Stimulated activated CD4-positive, alpha-beta T cell treated with anti-CD3 and anti-CD28 coated beads, Interleukin-4, amount 100 ng/mL, for 1 hour (primary cell): ENCODE measurements at places on chromosomes 1 and 21.

GRCh38 chr1:58695206-58695605 lies 4.7 kb downstream of the MYSM1 start:
- no peak for DNase-seq

DNA sequence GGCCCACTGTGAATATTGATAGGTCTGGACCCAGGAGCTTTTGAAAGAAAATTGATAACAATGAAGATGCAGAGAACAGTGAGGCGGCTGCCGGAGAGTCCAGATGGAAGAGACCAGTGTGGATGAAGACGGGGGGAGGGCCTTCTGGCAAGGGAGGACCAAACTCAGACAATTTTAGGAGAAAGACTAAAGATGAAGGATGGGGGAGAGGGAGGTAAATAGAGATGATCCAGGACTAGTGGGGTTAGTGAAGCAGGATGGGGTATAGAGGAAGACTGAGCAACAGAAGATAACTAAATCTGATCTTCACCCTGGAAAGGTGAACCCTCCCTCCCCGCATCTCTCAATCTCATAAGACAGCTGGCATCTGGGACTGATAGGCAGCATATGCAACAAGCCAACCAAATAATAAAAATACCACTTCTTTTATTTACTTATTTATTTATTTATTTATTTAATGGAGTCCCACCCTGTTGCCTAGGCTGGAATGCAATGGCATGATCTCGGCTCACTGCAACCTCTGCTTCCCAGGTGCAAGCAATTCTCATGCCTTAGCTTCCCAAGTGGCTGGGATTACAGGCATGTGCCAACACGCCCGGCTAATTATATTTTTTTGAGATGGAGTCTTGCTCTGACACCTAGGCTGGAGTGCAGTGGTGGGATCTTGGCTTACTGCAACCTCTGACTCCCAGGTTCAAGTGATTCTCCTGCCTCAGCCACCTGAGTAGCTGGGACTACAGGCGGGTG lies 10.5 kb downstream of the EIF3I start:
- DNase-seq, result no peak

DNA sequence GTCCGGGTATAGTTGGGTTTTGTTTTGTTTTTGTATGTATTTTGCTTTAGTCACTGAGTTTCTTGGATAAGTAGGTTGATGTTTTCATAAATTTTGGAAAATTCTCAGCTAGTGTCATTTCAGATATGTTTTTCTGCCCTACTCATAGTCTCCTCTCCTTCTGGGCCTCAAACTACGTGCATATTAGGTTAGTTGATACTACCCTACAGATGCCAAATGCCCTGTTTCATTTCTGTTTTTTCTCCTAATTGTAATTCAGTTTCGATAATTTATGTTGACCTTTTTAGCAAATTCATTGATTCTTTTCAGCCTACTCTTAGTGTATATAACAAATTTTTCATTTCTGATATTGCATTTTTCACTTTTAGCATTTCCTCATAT lies 268.6 kb upstream of the RGS18 start:
- no peak for DNase-seq

- DNase-seq, result no peak
Observed at GRCh38 chr1:32276032-32276782, 15.7 kb upstream of the HDAC1 start.

GRCh38 chr21:15809065-15809464 lies 79.3 kb downstream of the USP25 start:
- no peak for DNase-seq

DNA sequence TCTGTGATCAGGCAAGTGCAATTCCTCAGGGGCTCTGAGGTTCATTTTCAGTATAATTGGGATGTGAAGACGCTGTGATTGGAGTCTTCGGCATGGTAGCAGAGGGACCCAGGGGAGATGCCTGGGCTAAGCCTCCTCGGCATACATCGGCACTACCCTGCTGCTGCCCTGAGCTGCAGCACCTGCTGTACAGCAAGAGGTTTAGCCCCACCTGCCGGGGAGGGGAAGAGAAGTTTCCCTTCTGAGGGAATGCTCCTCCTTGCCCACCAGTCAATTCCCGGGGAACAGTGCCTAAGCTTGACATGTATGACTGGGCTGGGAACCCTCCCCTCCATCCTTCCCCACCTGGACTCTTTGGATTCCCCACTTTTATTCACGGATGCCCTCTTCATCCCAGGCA lies 24.9 kb downstream of the CNIH3 start:
- no peak for DNase-seq

DNA sequence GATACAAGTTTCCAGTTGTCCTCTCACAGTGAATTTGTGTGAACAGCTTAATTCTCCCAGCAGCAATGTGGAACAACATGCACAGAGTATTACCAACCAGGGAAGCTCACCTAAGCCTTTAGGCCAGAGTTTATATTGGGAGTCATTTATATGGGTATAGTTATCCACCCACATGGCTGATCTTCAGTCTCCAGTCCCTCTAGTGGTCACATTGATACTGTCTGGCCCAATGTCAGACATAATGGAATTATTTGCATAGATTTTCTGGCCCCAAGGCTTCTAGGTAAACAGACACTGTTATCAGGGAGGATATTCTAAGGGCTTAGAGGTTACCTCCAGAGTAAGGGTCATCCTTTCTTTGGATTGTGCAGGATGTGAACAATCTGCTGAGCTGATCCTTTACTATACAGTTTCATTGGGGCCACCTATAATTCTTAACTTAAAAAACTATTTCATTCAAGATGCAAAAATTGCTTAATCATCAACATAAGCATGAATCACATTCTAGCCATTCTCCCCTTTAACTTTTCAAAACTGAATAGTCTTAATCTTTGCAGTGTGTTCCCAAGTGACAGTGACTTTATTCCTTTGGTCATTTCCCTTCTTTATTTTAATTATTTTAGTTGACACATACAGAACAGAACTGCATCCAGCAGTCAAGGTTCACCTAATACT lies 210.9 kb downstream of the LTN1 start:
- DNase-seq, result no peak

- no peak for DNase-seq
Observed at GRCh38 chr1:30505853-30506252, 217.5 kb downstream of the MATN1 start.

GRCh38 chr1:212566522-212567479 lies 41.8 kb upstream of the ATF3 start:
- DNase-seq, result peak; percentile 64

- DNase-seq, result no peak
Observed at GRCh38 chr1:25909040-25909439, 2.8 kb upstream of the STMN1 start.

GRCh38 chr1:69570356-69570755 lies 2.6 kb downstream of the LRRC7 start:
- DNase-seq, result no peak

DNA sequence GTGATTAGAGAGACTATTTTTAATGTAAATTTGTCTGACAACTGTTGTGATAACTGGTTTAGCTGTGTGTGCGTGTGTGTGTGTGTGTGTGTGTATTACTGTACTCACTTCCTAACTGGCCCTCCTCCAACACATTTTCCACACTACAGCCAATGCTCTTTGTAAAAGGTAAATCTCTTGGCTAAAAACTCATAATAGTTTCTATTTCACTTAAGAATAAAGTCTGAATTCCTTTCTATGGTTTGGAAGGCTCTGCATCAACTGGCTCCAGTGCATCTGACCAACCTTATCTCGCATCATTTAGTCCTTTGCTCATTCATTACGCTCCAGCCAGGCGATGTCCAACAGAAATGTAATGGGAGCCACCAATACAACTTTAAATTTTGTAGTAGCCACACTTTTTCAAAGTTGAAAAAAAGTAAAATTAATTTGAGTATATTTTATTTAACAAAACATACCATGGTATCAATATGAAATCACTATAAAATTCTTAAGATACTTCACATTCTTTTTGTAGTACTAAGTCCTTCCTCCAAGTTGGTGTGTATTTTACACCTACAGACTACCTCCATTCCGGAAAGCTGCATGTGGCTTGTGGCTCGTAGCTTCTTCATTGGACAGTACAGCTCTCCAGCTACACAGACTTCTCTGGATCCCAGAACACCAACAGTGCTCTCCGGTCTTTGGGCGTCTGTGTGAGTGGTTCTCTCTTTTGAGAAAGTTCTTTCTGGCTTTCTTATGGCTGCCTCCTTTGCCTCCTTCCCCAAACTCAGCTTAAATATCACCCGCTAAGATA lies 68.9 kb downstream of the NRIP1 start:
- DNase-seq, result no peak

- DNase-seq, result no peak
Observed at GRCh38 chr1:6414881-6415626, 4.7 kb downstream of the HES2 start.

- no peak for DNase-seq
Observed at GRCh38 chr1:200258447-200259375, 151.1 kb downstream of the ZNF281 start.

GRCh38 chr1:109801791-109802135 lies 38.0 kb upstream of the EPS8L3 start:
- DNase-seq, result no peak

GRCh38 chr1:38745476-38746401 lies 113.8 kb downstream of the RRAGC start:
- no peak for DNase-seq

DNA sequence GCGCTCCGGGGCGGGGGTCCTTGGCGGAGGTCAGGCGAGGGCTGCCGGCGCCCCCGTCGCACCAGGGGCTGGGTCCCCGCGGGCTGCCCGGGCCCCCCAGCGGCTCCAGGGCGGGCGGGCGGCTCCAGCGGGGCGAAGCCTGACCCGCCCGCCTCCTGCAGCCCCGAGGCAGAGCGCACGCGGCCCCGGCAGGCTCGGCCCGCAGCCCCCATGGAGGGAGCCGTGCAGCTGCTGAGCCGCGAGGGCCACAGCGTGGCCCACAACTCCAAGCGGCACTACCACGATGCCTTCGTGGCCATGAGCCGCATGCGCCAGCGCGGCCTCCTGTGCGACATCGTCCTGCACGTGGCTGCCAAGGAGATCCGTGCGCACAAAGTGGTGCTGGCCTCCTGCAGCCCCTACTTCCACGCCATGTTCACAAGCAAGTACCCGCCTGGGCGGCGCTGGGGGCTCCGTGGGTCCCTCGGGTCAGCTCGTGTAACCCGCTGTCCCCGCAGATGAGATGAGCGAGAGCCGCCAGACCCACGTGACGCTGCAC lies 817 bp downstream of the KLHL17 start:
- DNase-seq, result no peak

DNA sequence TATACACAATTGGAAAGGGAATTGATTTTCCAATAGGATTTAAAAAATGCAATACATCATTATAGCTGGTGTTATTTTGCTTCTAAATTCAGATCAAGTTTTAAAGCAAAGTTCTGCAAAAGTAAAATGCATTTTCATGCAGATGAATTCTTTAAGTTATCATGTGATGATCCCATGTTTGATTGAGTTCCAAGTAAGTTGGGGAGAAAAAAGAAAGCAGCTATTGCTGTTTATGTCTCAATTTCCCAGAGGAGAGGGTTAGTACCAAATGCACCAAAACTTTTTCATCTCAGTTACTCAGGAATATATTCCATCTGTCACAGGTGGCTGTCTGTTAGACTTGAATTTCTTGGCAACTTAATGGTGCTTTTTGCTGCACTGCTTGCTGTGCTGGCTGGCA lies 29.7 kb downstream of the HSPA13 start:
- DNase-seq, result no peak

DNA sequence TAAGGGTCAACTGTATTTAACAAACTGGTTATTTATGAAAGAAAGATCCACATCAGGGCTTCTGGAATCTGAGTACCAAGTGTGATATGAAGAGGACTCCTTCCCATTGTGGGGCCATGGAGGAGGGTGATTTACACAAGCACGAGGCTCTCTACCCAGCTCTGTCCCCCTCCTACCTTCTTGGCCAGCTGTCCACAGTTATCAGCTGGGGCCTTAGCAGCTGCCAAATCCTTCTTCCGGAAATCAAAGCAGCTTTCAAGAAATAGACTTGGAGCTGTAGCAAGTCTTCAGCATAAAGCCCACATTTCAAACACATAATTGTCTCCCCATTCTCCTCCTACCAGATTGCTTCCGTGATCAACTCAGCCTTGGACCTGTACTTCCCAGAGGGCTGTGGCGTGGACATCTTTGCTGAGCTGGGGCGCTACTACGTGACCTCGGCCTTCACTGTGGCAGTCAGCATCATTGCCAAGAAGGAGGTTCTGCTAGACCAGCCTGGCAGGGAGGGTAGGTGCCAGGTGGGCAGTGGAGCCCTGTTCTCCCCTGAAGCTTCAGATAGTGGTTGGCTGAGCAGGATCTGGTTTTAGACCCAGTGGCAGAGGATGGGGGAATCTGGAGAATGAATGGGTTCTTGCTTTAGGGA lies 15.5 kb downstream of the AZIN2 start:
- no peak for DNase-seq

GRCh38 chr1:95655321-95656020 lies 421.5 kb downstream of the RWDD3 start:
- DNase-seq, result no peak

DNA sequence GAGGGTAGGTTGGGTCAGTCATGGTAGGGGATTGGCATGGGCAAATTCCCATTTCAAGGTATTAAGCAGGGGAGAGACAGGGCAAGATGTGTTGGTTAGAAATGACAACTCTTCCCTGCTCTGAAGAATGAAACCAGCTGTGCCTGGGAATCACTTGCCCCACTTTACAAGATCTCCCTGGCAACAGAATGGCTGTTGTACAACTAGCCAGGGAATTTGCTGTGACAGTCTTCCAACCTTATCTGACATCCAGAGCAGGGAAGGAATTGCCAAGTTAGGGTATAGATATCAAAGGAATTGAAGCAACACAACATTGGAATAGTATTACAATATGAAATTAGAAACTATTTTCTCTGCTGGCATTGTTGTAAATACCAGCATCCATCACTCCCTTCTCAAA lies 154.7 kb downstream of the CACNA1E start:
- no peak for DNase-seq

GRCh38 chr1:64093941-64094340 lies 109.5 kb upstream of the UBE2U start:
- DNase-seq, result no peak

DNA sequence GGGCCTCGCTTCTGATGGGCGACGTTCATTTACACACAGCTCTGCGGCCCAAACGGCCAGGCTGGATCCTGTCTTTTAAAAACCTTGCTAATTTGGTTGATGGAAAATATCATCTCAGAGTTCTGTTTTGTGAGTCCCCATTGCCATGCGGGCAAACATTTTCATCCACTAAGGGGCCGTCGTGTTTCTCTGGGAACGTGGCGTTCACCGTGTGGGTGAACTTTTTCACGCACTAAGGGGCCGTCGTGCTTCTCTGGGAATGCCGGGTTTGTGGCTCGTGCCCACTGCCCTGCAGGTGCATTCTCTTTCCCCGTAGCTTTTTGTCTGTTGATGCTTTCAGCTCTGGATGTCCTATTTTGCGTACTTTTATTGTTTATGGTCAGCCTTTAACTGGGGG lies 6.8 kb downstream of the COL18A1 start:
- no peak for DNase-seq

GRCh38 chr1:41850029-41850428 lies 68.7 kb downstream of the HIVEP3 start:
- DNase-seq, result no peak

GRCh38 chr1:164983023-164983650 lies 373.4 kb downstream of the LMX1A start:
- DNase-seq, result no peak

GRCh38 chr1:169944621-169945020 lies 50.9 kb upstream of the SCYL3 start:
- no peak for DNase-seq

GRCh38 chr21:43906585-43907370 lies 41.8 kb downstream of the AGPAT3 start:
- DNase-seq, result no peak
